ENCODE measurements at places on chromosomes 16 and 17.

DNA sequence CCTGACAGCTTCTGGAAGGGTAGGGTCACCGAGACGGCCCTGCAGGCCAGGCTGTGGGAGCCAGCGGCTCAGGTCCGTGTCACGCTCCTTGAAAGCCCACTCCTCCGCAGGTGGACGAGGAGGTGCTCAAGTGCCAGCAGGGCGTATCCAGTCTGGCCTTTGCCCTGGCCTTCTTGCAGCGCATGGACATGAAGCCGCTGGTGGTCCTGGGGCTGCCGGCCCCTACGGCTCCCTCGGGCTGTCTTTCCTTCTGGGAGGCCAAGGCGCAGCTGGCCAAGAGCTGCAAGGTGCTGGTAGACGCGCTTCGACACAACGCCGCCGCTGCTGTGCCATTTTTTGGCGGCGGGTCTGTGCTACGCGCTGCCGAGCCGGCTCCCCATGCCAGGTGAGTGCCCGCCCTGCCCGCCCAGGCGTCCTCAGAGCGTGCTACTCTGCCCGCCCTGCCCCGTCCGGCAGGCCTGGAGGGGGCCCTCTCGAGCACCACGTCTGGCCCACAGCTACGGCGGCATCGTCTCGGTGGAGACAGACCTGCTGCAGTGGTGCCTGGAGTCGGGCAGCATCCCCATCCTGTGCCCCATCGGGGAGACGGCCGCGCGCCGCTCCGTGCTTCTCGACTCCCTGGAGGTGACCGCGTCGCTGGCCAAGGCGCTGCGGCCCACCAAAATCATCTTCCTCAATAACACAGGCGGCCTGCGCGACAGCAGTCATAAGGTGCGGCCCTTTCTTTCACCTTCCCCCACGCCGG, 1.3 kb downstream of the NAGS start:
- DNase-seq: no peak

GRCh38 chr16:57940382-57940966, 30.5 kb downstream of the CNGB1 start:
- no peak for DNase-seq

DNA sequence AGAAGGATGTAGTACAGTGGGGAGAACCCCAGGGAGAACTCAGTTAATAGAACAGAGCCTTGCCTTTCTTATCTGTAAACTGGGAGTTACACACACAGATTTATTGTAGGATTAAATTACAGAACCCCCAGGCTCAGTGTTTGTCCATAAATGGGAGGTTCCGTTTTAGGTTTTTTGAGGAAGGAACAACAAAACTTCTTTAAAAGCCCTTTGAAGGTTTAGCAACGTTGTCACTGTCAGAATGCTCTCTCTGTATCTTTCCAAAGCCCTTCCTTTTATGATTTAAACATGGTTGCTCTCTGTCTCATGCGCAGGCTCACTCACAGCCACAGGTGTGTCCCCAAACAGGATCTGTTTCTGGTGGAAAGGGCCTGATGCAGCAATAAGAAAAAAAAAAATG, 9.4 kb upstream of the GNA13 start:
- DNase-seq: no peak

GRCh38 chr17:8151641-8152111, 528 bp downstream of the PER1 start:
- DNase-seq: no peak

GRCh38 chr17:66537502-66537901, 235.1 kb downstream of the PRKCA start:
- DNase-seq: no peak

DNA sequence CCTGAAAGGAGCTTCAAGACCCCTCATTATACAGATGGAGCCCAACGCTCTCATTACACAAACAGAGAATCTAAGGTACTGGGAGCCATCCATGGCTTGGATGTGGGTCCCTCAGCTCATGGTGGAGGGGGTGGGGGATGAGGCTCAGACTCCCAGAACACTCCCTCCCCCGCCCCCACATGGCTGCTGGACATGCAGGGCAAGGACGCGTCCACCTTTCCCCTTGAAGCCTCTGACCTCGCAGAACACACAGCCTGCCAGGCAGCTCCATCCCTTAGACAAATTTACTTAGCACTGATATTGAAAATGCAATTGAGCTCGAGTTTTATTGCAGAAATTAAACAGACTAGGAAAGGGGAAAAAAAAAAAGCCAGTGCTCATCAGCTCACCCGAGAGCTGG, 203.9 kb downstream of the ZNF423 start:
- DNase-seq: no peak

- no peak for DNase-seq
Measured at GRCh38 chr16:68749432-68749831, 12.3 kb downstream of the CDH1 start.

- DNase-seq: no peak
Measured at GRCh38 chr17:1720856-1721386, 3.6 kb upstream of the WDR81 start.

- DNase-seq: no peak
Measured at GRCh38 chr16:90037276-90037675, 18.0 kb upstream of the DBNDD1 start.

- no peak for DNase-seq
Measured at GRCh38 chr17:50558941-50559614, 1.4 kb upstream of the CACNA1G start.

DNA sequence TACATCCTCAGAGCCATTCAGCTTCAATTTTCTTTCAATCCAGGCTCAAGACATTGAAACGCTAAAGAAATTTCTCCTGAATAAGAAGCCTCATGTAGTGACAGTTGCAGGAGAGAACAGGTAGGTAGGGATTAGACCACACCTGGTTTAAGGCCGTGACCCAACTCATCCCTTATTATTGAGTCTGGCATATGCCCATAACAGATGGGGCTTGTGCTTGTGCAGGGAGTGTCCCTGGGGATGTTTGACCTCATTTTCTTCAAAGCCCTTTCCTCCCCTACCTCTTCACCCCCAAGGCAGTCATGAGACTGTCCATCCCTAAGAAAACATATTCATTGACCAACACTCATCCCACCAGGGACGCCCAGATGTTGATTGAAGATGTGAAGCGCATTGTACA, 24.3 kb downstream of the SUPT6H start:
- no peak for DNase-seq

- DNase-seq: no peak
Measured at GRCh38 chr16:80164966-80165550, 375.7 kb upstream of the DYNLRB2 start.

GRCh38 chr17:9269350-9270035, 248.2 kb downstream of the NTN1 start:
- DNase-seq: no peak

- DNase-seq: peak; percentile 32
Measured at GRCh38 chr17:58956997-58957724, 149.5 kb downstream of the TRIM37 start.

- DNase-seq: no peak
Measured at GRCh38 chr17:80876950-80877728, 114.5 kb upstream of the CHMP6 start.

DNA sequence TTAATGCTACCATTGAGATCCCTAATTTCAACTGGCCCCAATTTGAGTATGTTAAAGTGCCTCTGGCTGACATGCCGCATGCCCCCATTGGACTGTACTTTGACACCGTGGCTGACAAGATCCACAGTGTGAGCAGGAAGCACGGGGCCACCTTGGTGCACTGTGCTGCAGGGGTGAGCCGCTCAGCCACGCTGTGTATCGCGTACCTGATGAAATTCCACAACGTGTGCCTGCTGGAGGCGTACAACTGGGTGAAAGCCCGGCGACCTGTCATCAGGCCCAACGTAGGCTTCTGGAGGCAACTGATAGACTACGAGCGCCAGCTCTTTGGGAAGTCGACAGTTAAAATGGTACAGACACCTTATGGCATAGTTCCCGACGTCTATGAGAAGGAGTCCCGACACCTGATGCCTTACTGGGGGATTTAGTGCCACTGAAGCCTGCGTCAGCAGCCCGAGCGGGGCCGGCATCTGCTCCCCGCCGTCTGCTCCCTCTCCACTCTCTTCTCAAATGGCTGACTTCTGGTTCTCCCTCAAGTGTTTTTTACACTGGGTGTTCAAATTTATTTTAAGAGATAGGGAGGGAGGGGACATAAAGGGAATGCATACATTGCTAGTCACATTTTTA, 22.9 kb downstream of the DUSP14 start:
- no peak for DNase-seq

- no peak for DNase-seq
Measured at GRCh38 chr16:47699106-47699505, 238.0 kb downstream of the PHKB start.

- DNase-seq: peak; percentile 92
Measured at GRCh38 chr17:56913867-56914580, at the start of gene TRIM25. TSS of gene TRIM25 (minus strand) at chr17:56914049. CDS start at chr17:56913988, 61 bp downstream.

- DNase-seq: peak; percentile 34
Measured at GRCh38 chr17:46194393-46195216, 1.4 kb upstream of the KANSL1 start.

DNA sequence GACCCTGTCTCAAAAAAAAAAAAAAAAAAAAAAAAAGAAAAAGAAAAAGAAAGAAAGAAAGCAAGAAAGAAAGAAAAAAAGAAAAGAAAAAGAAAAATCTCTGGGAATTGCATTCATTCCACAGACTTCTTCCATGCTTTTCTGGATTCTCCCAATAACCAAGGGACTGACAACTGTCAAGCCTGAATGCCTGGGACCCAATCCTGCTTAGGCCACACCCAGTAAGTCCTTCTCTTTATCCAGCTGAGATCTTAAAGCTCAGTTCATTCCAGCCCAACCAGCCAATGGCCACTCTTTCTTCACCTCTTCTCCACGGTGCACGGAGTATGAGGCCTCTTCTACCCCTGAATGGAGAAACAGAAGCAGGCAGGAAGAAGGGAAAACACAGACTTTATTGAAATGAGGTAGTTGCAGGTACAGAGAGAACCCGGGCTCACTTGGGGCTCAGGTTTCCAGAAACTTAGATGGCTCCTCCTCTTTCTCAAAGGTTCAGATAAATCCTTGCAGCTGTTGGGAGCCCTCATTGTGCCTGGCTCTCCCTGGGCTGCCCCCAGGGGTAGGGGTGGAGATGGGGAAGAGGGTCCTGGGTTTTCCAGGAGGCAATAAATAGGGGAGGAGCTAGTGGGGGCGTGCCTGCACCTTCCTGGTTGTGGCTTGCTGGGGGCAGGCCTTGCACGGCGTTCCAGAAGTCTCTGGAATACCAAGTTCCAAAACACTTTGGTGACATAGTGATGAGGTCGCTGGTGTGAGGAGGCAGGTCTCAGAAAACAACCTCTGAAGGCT, 2.5 kb downstream of the HOXB1 start:
- no peak for DNase-seq

GRCh38 chr16:66538910-66539309, 11.0 kb downstream of the TK2 start:
- no peak for DNase-seq

DNA sequence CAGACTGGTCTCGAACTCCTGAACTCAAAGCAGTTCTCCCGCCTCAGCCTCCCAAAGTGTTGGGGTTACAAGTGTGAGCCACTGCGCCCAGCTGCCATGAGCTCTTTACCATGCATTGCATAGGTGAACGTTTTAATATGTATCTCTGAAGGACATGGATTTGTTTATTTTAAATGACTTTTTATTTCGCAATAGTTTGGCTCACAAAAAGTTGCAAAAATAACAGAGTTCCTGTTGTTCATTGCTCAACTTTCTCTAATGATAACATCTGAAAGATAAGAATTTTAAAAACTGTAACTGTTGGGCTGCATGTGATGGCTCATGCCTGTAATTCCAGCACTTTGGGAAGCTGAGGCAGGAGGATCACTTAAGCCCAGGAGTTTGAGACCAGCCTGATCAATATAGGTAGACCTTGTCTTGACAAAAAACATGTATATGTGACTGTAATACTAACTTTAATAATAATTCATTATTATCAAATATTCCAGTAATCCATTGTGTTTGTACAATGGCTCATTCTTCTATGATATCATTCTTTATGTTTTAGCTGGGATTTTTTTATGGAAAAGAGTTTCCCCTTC, 80.1 kb downstream of the ABCC1 start:
- DNase-seq: no peak

GRCh38 chr17:70327723-70328122, 158.4 kb downstream of the KCNJ2 start:
- DNase-seq: no peak

DNA sequence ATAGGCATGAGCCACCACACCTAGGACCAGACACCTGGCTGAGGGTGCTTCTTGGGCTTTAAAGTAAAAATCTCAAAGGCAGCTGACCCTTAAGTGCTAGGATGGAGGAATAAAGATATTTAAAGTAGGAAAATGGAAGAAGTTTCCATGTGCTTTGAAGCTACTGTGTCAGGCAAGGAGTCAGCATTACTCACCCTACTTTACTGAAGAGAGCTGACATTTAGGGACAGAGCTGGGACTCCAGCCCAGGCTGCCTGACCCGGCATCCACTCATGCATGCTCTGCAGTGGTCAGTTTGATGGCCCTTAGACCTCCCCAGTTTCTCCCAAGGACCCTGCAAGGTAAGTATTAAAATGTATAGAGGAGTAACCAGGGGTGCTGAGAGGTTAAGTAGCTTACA, 124.7 kb upstream of the PLCG2 start:
- no peak for DNase-seq

DNA sequence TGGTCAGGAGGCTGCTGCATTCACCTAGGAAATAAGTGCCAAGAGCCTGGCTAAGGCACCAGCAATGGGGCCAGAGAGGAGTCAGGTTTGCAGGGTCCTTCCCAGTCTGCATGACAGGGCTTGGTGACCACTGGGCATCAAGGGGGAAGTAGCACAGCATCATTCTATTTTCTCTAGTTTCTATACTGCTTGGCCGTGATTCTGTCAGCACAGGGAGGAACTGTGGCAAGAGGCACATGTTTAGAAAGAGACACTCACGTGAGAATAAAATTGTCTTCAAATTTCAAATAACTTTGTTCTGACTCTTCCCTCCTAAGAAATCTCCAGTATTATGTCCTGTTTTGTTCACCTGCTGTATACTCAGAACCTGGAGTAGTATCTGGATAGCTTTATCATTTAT, 37.8 kb downstream of the ERN1 start:
- no peak for DNase-seq

- DNase-seq: no peak
Measured at GRCh38 chr17:74245871-74246270, 28.2 kb upstream of the DNAI2 start.

DNA sequence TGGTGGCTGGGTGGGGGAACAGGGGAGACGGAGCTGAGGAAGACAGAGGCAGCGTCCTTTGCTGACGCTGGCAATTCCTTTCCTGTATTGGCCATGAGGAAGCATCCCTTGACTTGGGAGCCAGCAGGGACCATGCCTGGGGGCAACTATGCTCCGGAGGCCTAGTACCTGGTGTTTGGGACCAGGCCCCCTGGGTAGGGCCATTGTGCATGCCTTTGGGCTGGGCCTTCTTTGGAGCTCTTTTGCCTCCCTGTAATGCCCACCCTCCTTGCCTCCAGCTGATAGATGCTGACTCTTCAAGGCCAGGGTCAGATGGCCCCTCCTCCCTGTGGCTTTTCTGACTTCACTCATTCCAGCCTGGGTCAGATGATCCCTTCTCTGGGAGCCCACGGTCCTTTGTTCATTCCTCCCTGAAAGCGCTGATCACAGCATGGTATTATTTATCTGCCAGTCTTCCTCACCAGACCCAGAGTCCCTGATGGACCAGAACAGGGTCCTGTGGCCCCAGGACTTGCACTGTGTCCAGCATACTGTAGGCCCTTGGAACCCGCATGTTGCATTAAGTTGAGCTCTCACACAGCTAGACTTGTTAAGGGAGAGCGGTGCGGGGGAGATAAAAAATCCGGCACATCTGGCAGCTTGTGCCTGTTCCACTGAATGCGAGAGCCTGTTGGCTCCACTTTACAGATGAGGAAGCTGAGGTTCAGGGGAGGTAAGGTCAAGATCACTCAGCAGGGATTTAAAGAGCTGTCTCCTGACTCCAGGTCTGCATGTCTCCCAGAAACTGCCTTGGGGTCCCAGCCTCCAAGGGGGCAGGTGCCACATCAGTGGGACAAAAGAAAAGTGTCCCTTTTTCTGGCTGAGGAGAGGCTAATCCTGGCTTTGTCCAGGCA, 2.9 kb downstream of the STARD3 start:
- no peak for DNase-seq

- no peak for DNase-seq
Measured at GRCh38 chr17:17349724-17350106, 46.5 kb downstream of the NT5M start.

Data from COLO829 (cell line).